Activated CD4-positive, alpha-beta T cell treated with anti-CD3 and anti-CD28 coated beads, Interleukin-2, amount 10 ng/mL, durations not matched to agents 24 days and 14 days (primary cell): ENCODE measurements at places on chromosomes 5 and 9. TPM values are rescaled to one million over a fixed set of nuclear protein-coding genes. Genes with fewer than 3 reads are reported as not detected.

DNA sequence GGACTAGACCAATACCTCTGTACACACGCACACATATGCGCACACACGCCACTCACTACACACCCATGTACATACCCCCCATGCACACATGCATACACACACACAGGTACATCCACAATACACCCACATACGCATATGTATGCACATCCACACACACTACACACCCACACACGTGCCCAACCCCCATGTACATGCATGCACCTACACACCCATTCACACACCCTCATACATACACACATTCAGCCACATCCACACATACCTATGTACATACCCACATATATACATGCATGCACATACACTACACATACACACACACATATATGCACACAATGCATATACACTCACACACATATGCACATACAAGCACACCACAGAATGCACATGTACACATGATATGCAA is 107.1 kb downstream of the GADD45G start:
- no peaks in the 10 kb centered on the region for H3K27me3 ChIP-seq
- H3K4me3 ChIP-seq = no peak overlapping the region
- H3K4me1 ChIP-seq = peaks cover 71% of the 10 kb centered on the region
- H3K36me3 ChIP-seq = peaks cover 65% of the 10 kb centered on the region
- peak overlapping the region; percentile 1 for H3K27ac ChIP-seq

DNA sequence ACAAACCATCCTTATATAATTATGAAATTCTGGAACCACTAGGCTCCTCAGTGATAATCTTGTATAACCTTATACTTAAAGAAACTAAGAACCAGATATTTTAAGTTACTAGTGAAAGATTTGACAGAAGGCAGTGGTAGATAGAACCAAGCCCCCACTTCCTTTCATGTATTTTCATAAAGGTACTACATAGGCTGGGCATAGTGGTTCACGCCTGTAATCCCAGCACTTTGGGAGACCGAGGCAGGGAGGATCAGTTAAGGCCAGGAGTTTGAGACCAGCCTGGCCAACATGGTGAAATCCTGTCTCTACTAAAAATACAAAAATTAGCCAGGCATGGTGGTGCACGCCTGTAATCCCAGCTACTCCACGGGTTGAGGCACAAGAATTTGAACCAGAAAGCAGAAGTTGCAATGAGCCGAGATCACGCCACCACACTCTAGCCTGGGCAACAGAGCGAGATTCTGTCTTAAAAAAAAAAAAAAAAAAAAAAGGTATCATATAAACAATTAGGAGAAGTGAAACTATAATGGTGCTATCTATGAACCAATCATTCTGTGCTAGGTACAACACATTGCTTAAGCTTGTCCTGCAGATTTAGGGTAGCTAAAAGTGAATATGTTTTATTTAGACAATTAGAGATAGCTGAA is 27.9 kb upstream of the DTWD2 start:
- DNase-seq = no peak
- H3K27me3 ChIP-seq = peaks cover 2% of the 10 kb centered on the region
- H3K36me3 ChIP-seq = no peaks in the 10 kb centered on the region
- no peaks in the 10 kb centered on the region for H3K4me1 ChIP-seq

DNA sequence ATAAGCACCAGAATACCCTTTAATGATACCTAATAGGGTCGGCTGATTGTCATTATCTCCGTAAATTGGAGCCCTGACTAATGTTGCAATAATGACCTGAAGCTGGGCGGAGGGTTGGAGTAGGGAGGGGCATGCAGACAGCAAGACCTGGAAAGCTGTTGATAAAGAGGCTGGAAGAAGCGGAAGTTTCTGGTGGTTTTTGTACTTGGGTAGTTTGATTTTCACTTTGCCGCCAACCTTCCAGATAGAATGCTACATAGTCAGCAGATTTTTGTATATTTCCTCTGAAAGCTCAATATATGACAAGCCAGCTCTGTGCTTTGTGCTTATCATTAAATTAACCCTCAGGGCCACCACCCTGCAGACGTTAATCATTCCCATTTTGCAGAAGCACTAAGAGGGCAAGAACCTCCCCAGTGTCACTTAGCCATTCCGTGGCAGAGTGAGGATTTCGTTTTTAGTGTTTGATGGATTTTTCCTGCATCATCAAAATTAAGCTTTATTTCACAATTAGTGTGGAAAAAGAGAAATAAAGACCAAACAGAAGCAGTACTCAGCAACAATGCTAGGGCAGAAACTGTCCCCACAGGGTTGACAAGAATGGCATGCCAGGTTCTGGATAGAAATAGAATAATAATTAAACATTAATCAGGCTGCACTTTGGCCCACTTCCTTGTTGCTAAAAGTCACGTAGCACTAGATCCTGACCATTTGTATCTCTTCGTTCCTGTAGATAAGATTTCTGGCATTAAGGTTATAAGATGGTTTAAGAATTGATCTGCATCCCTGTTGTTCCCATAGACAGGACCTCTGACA is 34.7 kb downstream of the DIRAS2 start:
- peaks cover 1% of the 10 kb centered on the region for H3K27me3 ChIP-seq
- H3K4me3 ChIP-seq = no peak overlapping the region
- no peak overlapping the region for H3K27ac ChIP-seq
- no peak for DNase-seq
- H3K36me3 ChIP-seq = no peaks in the 10 kb centered on the region
- H3K4me1 ChIP-seq = no peaks in the 10 kb centered on the region

- H3K36me3 ChIP-seq = no peaks in the 10 kb centered on the region
- DNase-seq = no peak
- no peaks in the 10 kb centered on the region for H3K4me1 ChIP-seq
- H3K27ac ChIP-seq = no peak overlapping the region
- no peaks in the 10 kb centered on the region for H3K27me3 ChIP-seq
- no peak overlapping the region for H3K4me3 ChIP-seq
Measured at GRCh38 chr5:40984884-40985283, 75.6 kb downstream of the C7 start.

DNA sequence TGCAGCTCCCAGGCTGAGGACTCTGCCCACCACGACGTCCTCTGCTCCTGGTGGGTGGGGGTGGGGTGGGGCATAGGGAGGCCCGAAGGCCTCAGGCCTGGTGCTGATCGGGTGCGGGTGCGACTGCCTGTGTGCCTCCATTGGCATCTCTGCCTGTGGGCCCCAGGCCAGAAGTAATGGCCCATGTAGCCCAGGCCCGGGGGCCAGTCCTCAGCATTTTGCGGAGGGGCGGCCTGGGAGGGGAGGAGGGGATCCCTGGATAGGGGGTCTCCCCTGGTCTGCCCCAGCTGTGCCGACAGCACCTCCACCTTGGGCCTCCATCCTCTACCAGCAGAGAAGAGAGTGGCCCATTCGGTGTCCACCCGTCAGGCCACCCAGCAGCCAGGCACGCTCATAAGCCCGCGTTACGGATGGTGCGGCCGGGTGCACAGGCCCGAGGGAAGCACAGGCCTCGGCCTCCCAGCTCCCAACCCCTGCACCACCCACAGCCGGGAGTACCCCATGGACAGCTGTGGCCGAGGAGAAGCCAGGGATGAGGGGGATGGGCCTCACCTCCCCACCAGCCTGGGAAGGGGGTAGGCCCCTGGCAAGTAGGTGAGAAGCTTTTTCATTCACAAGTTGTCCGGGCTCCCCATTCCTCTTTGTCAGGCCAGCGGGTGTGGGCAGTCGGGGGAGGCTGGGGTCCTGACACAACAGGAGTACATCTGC is 1.8 kb upstream of the NOTCH1 start:
- peaks cover 7% of the 10 kb centered on the region for H3K27me3 ChIP-seq
- no peak overlapping the region for H3K4me3 ChIP-seq
- H3K27ac ChIP-seq = no peak overlapping the region

DNA sequence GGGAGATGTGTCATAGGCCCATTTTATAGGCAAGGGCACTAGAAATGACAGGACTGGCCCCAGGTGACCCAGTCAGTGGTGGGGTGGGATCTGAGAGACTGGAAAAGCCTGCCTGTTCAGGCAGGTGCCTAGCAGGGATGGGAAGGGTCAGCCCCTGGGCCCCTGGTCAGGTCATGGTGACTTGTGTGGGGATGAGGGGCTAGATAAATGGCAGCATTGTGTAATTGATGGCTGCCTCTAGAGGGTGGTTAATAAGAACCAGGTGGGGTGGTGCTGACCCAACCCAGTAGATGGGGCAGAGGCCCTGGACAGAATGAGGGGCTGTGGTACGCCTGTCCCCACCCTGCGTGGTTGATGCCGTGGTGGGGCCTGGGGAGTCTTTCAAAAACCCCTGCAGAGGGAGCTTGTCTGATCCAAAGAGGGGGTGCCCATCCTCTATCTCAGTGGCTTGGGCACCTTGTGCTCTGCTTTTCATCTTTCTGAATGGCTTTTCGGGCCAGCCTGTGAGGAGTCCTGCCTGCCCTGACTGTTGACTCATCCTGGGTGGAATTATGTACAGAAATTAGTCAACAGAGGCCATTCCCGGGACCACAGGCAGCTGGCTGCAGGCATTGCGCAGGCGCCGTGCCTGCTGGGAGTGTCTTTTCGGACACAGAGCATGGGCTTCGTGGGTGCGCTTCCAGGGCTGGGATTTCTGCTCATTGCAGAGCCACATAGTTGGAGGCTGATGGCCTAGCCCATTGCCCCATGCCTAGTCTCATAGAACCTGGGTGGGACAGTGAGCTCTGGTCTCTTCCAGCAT is 93.6 kb upstream of the PITX1 start:
- no peak overlapping the region for H3K27ac ChIP-seq
- no peak for DNase-seq
- no peak overlapping the region for H3K4me3 ChIP-seq
- H3K27me3 ChIP-seq = peaks cover 2% of the 10 kb centered on the region
- peaks cover 3% of the 10 kb centered on the region for H3K4me1 ChIP-seq

DNA sequence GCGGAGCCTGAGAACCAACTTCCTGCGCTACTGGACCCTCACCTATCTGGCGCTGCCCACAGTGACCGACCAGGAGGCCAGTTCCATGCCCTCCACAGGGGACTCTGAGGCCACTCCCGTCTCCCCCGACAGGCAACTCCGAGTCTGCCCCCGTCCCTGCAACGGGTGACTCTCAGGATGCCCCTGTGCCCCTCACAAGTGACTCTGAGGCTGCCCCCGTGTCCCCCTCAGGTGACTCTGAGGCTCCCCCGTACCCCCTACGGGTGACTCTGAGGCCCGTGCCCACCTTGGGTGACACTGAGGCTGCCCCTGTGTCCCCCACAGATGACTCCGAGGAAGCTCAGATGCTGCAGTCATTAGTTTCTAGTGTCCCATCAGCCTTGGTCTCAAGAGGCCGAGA is 25.1 kb downstream of the CEL start:
- no peak for DNase-seq
- H3K27ac ChIP-seq = no peak overlapping the region
- H3K4me1 ChIP-seq = no peaks in the 10 kb centered on the region
- H3K36me3 ChIP-seq = no peaks in the 10 kb centered on the region

- peaks cover 5% of the 10 kb centered on the region for H3K36me3 ChIP-seq
- H3K4me1 ChIP-seq = peaks cover 7% of the 10 kb centered on the region
- no peak overlapping the region for H3K27ac ChIP-seq
- H3K27me3 ChIP-seq = peaks cover 51% of the 10 kb centered on the region
Measured at GRCh38 chr5:93603078-93603792, 20.2 kb downstream of the NR2F1 start.

GRCh38 chr5:73529081-73529480 is 30.8 kb downstream of the BTF3 start:
- peaks cover 41% of the 10 kb centered on the region for H3K27me3 ChIP-seq
- no peak overlapping the region for H3K27ac ChIP-seq
- H3K4me1 ChIP-seq = no peaks in the 10 kb centered on the region
- no peaks in the 10 kb centered on the region for H3K36me3 ChIP-seq

DNA sequence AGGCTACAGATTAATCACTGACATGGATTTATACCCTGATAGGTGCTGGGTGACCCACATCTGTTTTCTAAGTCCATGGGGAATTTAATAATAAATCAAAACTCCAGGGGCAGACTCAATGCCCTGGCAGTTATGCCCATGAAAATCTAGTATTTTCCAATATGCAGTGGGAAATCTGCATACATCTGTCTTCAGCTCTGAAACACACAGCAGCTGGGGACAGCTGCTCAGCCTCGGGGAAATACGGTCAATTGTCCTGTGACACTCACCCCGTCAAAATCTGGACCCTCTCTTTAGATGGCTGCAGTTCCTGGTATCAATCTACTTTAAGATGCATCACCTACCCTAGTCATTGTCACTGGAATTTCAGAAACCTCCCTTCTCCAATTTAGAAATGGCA is 12.7 kb upstream of the C1QTNF3 start:
- peak; percentile 15 for DNase-seq
- peaks cover 2% of the 10 kb centered on the region for H3K36me3 ChIP-seq
- H3K27ac ChIP-seq = no peak overlapping the region
- H3K4me1 ChIP-seq = no peaks in the 10 kb centered on the region

GRCh38 chr9:33881635-33882034 is 64.7 kb downstream of the UBE2R2 start:
- no peak for DNase-seq
- H3K36me3 ChIP-seq = peaks cover 9% of the 10 kb centered on the region
- H3K4me3 ChIP-seq = peak overlapping the region; percentile 61
- H3K27me3 ChIP-seq = no peaks in the 10 kb centered on the region

- no peak overlapping the region for H3K4me3 ChIP-seq
- no peak overlapping the region for H3K27ac ChIP-seq
- H3K4me1 ChIP-seq = no peaks in the 10 kb centered on the region
Measured at GRCh38 chr9:130531670-130532069, 47.7 kb upstream of the FUBP3 start.

- no peak overlapping the region for H3K4me3 ChIP-seq
- no peak overlapping the region for H3K27ac ChIP-seq
- no peaks in the 10 kb centered on the region for H3K4me1 ChIP-seq
- no peaks in the 10 kb centered on the region for H3K36me3 ChIP-seq
Measured at GRCh38 chr9:27619743-27620142, 46.5 kb upstream of the C9orf72 start.

- H3K27me3 ChIP-seq = no peaks in the 10 kb centered on the region
- H3K4me3 ChIP-seq = peak overlapping the region; percentile 97
- peaks cover 24% of the 10 kb centered on the region for H3K36me3 ChIP-seq
- H3K4me1 ChIP-seq = peaks cover 28% of the 10 kb centered on the region
- DNase-seq = no peak
Measured at GRCh38 chr5:134227776-134228175, 1.9 kb upstream of the PPP2CA start.

GRCh38 chr5:136724161-136724560 is 358.8 kb upstream of the TRPC7 start:
- no peaks in the 10 kb centered on the region for H3K27me3 ChIP-seq
- H3K36me3 ChIP-seq = no peaks in the 10 kb centered on the region
- H3K4me3 ChIP-seq = no peak overlapping the region
- H3K4me1 ChIP-seq = no peaks in the 10 kb centered on the region
- DNase-seq = no peak
- H3K27ac ChIP-seq = no peak overlapping the region

GRCh38 chr9:91681461-91682305 is 258.1 kb upstream of the NFIL3 start:
- H3K4me3 ChIP-seq = peak overlapping the region; percentile 69
- H3K4me1 ChIP-seq = peaks cover 5% of the 10 kb centered on the region
- peaks cover 34% of the 10 kb centered on the region for H3K27me3 ChIP-seq
- no peak overlapping the region for H3K27ac ChIP-seq

GRCh38 chr9:35832814-35833213 is 3.8 kb downstream of the TMEM8B start:
- peaks cover 3% of the 10 kb centered on the region for H3K27me3 ChIP-seq
- no peak overlapping the region for H3K4me3 ChIP-seq
- peaks cover 25% of the 10 kb centered on the region for H3K4me1 ChIP-seq
- H3K27ac ChIP-seq = no peak overlapping the region
- DNase-seq = no peak
- H3K36me3 ChIP-seq = no peaks in the 10 kb centered on the region

The ITGA2 gene
- total RNA-seq = 3.5 and 3.9 TPM in 2 replicates

The BARX1 gene
- total RNA-seq = 0.50 and 0.61 TPM in 2 replicates

The ANKRD18A gene
- total RNA-seq = 2.7 and 4.5 TPM in 2 replicates

The PDE6A gene
- total RNA-seq = not detected in 2 replicates

The PKD2L2 gene
- total RNA-seq = not detected in 2 replicates

The OGN gene
- total RNA-seq = not detected in 2 replicates

The TCF7 gene
- total RNA-seq = 112 and 113 TPM in 2 replicates
